ENCODE measurements at places on chromosomes 5 and 9.

GRCh38 chr9:134434894-134435506, 108.7 kb downstream of the RXRA start:
- DNase-seq, result peak; percentile 97

- no peak for DNase-seq
Measured at GRCh38 chr5:126806-127205, 34.8 kb downstream of the PLEKHG4B start.

DNA sequence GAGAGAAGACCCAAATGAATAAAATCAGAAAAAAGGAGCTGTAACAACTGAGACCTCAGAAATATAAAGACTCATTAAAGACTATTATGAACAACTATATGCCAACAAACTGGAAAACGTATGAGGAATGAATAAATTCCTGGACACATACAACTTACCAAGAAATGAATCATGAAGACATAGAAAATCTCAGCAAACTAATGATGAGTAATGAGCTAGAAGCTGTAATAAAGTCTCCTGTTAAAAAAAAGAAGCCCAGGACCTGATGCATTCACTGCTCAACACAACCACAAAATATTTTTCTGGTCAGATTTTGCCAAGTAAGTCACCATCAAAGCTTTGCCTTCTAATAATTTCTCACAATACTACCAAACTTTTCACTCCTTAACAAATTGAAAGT, 666.7 kb downstream of the LRRC70 start:
- DNase-seq, result peak; percentile 54

DNA sequence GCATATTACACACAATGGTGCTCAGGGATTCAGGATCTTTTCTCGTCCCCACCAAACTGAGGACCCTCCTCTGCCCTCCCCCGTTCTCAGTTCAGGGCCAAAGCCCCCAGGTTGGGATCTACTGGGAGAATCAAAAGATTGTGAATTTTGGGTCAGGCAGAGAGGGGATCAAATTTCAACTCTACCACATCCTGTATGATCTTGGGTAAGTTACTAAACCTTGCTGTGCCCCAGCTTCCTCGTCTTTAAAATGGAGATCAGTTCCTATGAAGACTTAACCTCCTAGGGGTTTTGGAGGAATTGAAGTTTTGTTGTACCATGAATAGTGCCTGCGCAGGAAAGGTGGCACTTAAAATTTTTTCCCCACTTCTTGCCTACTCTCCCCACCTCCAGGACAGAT, 62.4 kb downstream of the RAI14 start:
- no peak for DNase-seq

DNA sequence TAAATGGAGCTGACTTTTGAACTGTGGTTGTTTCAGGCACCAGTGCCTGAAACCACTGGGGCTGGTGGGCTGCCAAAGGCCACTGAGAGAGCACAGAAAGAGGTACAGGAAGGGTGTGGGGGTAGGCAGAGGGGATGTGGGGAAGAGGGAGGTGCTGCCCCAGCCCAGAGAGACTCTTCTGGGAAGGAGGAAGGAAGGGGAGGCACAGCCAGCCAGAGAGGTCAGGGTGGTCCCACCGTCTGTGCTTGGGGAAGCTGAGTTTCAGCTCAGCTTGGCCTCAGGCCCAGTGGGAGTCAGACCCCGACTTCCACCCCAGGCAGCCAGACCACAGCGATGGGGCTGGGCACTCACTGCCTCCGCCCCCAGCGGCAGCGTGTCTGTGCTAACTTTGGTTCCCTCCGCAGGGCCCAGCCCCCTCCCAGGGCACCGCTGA, 8.6 kb upstream of the PHYKPL start:
- no peak for DNase-seq

GRCh38 chr5:132257131-132258101, at the start of gene PDLIM4:
TSS of gene PDLIM4 (plus strand) at chr5:132257696. CDS start at chr5:132257735, 39 bp downstream.
- peak; percentile 62 for DNase-seq

GRCh38 chr9:5543875-5544702, 33.8 kb downstream of the PDCD1LG2 start:
- DNase-seq, result no peak

GRCh38 chr9:111050819-111051218, 12.5 kb upstream of the LPAR1 start:
- peak; percentile 44 for DNase-seq

DNA sequence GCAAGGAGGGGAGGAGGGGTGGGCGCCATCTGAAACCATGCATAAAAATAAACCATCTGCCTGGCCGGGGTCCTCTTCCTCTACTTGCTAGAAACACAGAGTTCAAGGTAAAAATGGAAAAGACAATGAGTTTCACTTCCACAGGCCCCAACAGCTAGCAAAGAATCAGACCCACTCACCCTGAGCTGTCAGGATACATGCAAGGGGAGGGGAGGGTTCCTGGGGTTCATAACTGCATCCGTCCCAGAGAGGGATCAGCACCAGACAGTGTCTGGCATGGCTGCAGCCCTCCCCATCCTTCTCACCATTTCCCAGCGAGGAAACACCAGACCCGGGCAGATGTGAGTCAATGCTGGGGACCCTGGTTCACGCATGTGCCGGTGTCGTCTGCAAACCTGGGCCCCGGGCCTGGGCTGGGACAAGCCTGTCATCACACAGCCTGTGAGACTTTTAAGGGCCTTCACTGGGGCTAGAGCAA, 55.4 kb downstream of the SEMA4D start:
- no peak for DNase-seq

DNA sequence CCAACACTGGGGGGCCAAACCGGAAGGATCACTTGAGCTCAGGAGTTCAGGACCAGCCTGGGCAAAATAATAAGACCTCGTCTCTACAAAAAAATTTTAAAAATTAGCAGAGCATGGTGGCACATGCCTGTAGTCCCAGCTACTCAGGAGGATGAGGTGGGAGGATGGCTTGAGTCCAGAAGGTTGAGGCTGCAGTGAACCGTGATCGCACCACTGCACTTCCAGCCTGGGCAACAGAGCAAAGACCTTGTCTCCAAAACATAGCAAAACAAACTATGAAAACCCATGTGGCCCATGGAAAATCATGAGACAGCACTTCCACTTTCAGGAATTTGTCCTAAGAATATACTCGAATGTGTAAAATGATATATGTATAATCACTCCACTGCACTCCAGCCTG, 6.1 kb downstream of the SETX start:
- no peak for DNase-seq

GRCh38 chr5:109146591-109146990, 263.2 kb downstream of the PJA2 start:
- DNase-seq, result peak; percentile 15

- peak; percentile 6 for DNase-seq
Measured at GRCh38 chr5:11903614-11904264, 507 bp downstream of the CTNND2 start.

DNA sequence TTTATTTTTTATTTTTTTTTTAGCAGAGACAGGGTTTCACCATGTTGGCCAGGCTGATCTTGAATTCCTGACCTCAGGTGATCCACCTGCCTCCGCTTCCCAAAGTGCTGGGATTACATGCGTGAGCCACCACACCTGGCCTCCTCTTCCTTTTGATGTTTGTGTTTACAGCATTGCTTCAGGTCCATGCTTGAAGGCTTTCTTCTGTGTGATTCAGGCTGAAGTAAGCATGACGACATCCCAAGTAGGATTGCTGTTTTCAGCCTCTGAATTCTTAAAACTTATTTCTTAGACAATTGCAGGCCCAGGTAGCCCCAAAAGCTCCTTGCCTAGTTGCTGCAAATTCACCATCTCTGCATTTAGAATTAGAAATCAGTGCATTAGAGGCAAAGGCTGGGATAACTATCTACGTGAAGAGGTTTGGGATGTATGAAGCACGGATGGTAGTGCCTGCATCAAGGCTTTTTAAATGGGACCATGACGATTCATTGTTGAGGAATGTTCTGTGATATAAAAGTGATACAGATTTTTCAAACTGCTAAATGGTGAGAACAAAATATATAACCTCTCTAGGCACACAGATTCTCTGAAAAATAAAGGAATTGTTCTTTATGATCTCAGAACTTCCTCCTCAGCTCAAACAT, 3.0 kb upstream of the ETF1 start:
- no peak for DNase-seq

DNA sequence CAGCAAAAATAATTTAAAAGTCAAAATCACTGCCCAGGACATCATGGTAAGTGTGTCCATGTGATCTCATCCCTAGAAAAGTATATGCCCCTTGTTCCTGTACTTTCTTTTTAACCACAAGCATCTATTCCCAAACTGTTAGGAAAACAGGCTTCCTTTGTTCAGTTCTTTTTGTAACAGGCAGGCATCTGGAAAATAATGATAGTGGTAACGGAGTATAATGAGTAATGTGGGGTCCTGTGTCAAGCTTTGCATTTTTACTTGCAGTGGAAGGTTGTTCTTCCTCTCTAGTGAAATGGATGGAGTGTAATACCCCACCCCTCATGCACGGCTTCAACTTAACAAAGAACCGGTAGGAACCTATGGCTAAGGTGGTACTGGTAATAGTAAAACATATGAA, 532.1 kb downstream of the CTNND2 start:
- DNase-seq, result no peak

- no peak for DNase-seq
Measured at GRCh38 chr5:25579111-25579510, 934.3 kb upstream of the CDH10 start.

DNA sequence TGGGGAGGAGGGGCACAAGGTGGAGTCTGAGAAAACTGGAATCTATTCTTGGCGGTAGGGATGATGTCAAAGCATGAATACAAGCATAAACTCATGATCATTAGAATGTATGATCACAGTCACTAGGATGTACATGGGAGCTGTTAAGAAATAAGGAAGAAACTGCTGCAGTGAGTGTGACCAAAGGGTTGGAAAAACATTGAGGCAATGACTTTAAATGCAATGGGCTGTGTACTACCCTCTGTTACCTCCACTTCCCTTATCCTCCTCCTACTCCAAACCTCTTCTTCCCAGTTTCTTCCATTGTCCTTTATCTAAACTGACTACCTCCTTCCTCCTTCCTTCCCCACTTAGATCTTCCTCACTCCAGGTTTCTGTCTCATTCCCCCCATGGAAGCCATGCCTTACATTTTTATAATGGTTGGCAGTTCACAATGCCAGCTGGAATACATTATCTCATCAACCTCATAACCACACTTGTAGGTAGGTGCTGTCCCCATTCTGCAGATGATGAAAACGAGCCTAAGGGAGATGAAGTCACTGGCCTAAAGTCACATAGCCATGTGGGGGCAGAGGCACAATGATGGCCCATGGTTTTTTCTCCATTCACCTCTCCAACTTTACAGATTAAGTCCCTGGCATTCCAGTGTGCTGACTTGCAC, 21.9 kb upstream of the TNFSF15 start:
- DNase-seq, result no peak

- no peak for DNase-seq
Measured at GRCh38 chr9:132293145-132293721, 61.6 kb downstream of the SETX start.
